Ecto neural progenitor cell (in vitro differentiated cells): ENCODE measurements at places on chromosomes 1 and 21.

DNA sequence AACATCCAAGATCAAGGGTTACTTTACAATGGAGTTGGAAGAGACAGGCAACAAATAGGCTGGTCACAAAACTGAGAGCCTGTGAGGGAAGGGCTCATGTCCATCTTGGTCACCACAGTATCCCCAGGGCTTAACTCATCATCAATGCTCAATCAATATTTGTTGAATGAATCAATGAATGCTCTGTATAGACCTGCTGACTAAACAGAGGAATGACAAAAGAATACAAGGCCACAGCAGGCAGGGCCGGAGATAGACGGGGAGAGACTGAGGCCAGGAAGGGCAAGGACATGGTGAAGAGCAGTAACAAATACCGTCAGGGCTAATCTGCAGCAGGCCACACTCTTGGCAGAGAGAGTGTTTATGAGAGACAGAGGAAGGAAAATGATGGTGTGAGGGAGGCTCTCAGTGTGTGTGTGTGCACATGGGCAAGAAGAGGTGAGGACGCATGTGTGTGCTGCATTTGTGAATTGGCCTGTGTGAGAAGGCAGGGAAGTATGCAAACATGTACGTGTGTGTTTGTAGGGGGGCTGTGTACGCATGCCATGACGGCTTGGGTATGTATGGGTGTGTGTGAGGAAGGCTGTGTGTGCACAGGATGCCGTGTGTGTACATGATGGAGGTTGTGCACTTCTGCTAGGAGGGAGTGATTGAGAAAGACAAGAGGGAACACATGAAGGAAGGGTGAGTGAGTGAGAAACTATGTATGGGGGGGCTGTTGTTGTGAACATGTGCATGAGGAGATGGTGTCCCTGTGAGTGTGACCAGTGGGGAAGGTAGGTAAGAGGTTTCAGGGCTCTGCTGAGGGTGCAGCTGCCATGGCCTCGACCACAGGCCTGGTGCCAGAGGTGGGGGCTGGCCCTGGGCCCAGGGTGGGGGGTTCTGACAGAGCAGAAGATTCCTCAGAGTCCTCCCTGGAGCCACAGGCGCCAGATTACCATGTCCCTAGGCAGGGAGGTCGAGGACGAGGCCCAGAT, 15.4 kb downstream of the AHDC1 start:
- DNase-seq, result no peak

DNA sequence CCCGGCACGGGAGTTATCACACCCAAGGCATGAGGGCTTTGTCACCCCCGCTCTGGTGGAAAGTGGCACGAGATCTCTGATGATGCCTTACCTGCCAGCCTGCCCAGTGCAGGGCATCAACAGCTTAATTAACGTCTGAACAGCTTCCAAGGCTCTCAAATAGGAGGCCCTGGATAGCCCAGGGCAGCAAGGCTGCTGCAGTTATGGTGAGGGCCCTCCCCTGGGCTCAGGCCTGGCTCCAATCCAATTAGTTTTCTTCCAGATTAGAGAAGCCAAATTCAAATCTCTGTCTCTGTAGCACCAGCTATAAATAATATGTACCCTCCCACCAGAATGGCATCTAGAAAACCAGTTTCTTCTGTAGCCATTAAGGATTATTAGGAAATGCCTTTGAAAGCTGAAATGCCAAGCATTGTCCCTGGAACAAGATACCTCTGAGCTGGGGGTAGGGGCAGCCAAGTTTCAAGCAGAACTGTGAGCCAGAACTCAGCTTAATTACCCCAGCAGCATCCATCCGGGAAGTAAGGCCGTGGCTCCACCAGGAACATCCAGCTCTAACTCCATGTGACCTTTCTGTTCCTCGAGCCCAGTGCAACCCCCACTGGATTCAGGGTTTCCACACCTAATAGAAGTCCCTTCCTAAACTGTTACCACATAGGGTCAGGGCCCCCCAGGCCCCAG, 12.5 kb downstream of the QSOX1 start:
- no peak for DNase-seq

DNA sequence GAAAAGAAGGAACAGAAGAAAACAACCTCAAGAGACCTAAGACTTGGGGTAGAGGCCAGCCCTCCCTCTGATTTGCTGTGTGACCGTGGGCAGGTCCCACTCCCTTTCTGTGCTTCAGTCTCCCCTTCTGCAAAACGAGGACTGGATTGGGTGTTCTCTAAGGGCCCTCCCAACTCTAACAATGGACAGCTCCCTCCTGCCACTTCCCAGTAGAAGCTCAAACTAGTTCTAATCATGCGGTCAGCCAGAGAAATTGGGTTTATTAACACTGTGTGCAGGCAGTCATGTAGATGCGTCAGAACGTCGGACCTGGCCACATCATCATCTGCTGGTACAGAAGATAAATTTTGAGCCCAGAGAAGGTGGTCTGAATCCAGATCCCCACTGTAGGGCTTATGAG, 1.6 kb upstream of the PADI4 start:
- DNase-seq, result no peak

- DNase-seq, result peak; percentile 84
These were observed 364.8 kb downstream of the CEP170 start for GRCh38 chr1:242890192-242890741.

GRCh38 chr1:208178091-208178529, 66.1 kb downstream of the PLXNA2 start:
- no peak for DNase-seq

- DNase-seq, result no peak
These were observed 213.1 kb upstream of the CAMK1G start for GRCh38 chr1:209370241-209370995.

- no peak for DNase-seq
These were observed 15.4 kb upstream of the MEX3A start for GRCh38 chr1:156097499-156098178.

DNA sequence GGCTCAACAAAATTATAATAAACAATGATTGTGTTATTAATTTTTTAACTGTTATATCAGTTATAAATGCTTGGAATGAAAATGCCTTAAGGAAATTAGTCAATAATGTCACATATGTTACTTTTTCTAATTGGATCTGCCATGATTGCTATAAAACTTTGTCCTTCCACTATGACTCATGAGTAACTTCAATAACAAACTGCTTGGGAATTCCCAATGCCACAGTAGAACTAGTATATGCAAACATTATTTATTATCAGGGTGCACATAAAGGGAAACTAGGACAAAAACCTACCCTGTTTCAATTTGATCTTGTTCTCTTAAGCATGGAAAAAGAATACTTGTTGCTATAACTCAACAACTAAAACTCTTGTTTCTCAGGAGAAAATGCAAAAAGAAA, 59.1 kb upstream of the PDC start:
- DNase-seq, result no peak

DNA sequence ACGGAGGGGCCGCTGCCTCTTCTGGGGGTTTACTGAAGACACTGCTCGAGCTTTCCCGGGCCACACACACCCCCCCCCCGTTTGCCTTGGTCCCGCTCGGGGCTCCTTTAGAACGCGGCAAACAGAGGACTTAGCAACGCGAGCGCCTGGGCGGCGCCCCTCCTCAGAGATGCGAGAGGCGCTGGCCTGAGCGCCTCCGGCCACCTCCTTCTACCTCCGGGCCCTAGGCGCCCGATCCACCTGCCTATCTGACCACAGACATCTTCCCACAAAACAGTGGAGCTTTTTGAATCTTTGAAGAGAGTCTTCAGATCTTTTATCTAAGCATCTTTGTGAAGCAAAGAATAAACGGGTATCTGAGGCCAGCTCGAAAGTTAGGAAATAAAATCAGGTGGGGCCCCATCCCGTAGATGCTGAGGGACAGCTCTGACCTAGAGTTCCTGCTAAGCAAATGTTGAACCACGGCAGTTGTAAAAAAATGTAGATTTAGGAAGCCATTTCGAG, 436 bp upstream of the TTLL7 start:
- peak; percentile 91 for DNase-seq

DNA sequence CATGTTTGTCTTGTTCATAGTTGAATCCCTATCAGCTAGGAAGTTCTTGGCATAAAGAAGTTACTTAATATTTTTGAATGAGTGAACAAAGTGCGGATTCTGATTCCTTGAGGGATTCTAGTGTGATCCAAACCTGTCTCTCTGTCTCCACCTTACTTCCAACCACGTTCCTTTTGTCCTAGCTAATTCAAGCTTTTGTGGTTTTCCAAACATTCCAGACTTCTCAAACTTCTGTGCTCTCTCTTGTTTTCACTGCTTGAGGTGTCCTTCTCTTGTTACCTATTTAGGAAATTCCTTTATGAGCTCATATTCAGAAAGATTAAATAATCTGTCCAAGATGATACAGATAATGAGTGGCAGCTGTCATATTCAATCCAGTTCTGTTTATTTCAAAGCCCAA, 353.2 kb downstream of the PTBP2 start:
- no peak for DNase-seq

DNA sequence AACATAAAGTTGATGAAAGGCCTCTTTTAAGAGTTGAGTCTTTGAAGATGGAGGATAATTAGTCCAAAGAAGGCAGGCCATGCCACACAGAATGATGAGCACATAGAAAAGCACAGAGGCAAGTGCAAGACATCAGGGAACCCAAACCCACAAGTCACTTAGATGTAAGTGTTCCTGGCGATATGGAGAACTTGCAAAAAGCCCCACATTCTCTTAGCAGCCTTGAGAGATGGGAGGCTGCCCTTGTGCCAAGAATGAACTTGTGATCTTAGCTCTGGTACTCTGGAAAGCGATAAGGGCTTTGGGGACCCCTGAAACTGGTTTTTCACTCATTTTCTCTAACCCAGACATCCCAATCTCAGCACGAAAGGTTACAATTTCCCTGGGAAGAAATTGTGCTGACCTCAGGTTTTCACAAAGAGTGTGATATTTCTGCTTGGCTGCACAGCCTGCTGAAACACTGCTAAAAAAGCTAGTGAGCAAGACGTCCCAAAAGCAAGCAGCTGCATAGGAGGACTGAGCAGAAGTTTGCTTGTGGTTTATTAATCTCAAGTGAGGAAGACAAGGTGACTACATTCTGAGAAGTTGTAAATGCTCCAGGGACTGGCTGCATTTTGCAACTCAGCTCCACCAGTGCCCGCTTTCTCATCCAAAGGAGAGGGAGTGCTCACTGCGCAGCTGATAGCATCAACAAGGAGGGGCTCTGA, 496.9 kb upstream of the CAMK1G start:
- no peak for DNase-seq

DNA sequence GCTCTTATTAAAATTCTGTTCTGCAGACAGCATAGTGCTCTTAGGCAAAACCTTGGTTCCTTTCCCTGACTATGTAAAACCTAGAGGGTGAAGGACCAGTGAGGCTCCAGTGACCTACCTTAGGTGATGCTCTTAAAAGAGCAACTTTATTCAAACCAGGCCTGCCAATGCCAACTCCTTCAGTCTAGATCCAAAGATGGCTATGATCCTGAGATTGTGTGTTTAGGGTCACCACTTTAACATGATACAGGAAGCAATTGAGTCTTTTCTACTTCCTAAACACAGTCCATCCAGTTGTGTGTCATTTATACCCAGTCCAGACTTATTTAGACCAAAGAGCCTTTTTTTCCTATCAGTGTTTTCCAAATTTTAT, 10.8 kb downstream of the MCL1 start:
- DNase-seq, result no peak

- DNase-seq, result no peak
These were observed 114.9 kb upstream of the SERTAD4 start for GRCh38 chr1:210117681-210118170.

GRCh38 chr1:40313329-40313957, 3.6 kb downstream of the COL9A2 start:
- DNase-seq, result no peak

GRCh38 chr1:11940260-11940921, 5.9 kb downstream of the PLOD1 start:
- DNase-seq, result no peak

DNA sequence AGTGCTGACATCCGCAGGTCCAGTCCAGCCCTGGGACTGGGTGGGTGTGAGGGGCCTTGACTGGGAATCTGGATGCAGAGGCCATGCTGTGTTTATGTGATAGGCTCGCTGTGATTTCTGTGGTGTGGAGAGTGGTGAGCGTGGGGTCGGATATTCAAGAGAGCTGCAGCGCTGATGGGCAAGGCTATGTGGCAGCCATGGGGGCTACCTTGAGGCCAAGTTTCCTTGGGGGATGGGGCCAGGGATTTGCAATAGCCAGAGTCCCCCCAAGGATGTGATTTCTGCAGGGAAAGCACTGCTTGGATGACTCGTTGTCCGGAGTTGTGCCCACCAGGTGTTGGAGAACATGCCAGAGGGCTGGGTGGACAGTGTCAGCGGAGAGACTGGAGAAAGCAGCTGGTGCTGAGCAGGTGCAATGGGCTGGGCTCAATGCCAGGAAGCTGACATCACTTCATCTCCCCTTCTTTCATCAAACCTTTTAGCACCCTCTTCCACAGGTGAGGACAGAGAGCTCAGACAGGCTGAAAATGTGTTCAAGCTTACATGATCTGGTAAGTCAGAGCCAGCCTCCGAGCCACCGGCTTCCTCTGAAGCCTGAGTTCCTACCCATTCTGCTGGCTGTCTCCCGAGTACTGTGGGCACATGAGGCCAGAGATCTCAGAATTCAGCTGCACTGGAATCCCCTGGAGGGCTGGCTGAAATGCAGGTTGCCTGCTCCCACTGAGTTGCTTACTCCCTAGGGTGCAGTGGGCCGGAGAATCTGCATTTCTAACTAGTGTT, 132.9 kb downstream of the RHOU start:
- peak; percentile 41 for DNase-seq

DNA sequence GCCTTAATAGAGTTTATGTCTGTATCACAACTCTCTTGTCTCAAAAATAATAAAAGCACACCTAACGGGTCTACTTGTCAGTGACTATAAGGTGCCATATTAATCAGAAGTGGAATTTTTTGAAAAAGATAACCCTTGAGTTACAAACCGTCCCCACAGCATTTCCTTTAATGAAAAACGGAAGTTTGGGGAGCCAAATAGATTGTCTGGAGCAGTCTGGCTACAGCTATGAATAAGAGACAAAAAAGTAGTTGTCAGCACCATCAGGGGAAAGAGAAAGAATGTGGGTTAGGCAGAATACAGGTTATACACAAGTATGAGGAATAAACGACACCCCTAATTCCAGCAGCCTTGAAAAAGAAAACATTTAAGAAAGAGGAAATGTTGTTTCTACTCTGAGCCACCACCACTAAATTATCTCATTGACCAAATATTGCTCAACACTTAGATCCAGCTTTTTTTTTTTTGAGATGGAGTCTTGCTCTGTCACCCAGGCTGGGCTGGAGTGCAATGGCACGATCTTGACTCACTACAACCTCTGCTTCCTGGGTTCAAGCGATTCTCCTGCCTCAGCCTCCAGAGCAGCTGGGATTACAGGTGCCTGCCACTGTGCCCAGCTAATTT, 29.4 kb upstream of the USP24 start:
- no peak for DNase-seq
